ENCODE measurements at places on chromosomes 11 and 22.

- DNase-seq, result peak; percentile 85
Observed at GRCh38 chr11:46826310-46827044, 19.6 kb downstream of the CKAP5 start.

- no peak for DNase-seq
Observed at GRCh38 chr11:129881570-129882170, 13.7 kb downstream of the NFRKB start.

DNA sequence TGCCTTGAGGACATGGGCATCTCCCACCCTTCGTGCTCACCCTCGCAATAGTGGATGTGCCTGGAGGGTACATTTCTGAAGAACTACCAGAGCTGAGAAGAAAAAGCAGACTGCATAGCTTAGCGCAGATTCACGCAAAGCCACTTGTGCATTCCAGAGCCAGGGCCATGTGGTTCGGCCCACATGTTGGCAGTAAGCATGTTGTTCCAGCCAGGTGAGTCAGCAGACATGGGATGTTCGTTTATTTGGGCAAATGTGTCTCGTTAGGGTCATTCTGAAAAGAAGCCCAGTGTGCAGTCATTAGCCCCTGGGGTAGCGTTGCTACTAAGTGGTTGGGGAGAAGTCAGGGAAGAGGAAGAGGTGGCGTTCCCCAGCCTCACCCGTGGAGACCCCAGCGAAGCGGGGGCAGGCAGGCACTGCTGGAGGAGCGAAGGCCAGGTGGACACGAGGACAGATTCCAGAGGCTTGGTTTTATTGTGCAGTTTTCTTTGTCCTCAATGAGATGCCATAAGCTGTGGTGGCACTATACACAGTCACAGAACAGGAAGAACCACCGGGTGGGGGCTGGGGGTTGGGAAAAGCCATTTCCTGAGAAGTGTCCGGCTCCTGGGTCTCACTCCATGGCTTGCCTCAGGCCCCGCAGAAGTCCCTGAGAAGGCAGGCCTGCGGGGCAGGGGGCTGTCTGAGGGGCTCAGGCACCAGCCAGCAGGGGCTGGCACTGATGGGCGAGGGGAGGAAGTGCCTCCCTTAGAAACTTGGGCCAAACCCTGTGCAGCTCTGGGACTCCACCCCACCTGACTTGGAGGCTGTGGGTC, 5.0 kb downstream of the THY1 start:
- DNase-seq, result no peak

DNA sequence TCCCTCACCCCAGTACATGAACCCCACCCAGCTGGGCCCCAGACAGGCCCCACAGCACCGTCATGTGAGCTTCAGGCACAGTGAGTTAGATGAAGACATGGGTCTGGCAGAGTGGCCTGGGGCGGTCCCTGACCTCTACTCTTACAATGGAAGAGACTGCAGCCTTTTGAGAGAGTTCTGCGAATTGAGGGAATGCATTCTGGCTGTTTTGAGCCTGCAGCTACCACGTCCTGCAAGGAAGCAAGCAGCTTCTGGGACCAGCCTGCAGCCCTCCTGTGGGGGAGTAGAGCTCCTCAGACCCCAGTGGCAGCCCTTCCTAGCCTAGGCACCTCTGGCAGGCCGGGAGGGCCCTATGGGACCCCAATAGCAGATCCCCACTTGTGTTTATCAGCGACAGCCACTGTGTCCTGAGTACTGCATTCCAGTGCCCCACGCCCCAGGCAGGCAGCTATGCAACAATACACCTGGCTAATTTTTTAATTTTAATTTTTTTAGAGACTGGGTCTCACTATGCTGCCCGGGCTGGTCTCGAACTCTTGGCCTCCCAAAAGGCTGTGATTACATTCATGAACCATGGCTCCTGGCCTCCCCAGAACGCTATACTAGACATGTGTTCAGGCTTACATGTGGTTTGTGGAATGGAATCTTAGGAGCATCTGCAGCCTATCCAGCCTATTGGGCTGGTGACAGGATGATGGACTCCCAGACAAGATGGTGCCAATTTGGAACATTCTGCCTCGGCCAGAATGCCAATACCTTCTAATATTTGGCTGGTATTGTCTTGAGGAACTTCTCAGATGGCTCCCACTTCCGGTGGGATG, 717 bp upstream of the SLC7A4 start:
- no peak for DNase-seq

DNA sequence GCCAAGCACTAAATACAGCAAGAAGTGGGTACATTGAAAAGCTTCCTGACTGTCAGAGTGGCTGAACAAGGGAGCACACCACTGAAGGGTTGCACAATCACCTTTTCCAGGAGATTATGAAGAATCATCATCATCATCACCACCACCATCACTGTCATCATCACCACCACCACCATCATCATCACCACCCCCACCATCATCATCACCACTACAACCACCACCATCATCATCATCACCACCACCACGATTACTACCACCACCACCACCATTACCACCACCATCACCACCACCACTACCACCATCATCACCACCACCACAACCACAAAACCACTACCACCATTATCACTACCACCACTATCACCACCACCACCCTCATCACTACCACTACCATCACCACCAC, 147.9 kb upstream of the TBCEL start:
- DNase-seq, result no peak

- no peak for DNase-seq
Observed at GRCh38 chr11:111194860-111195568, 50.5 kb upstream of the POU2AF2 start.

- DNase-seq, result no peak
Observed at GRCh38 chr11:133957900-133958299, 1.1 kb upstream of the IGSF9B start.

DNA sequence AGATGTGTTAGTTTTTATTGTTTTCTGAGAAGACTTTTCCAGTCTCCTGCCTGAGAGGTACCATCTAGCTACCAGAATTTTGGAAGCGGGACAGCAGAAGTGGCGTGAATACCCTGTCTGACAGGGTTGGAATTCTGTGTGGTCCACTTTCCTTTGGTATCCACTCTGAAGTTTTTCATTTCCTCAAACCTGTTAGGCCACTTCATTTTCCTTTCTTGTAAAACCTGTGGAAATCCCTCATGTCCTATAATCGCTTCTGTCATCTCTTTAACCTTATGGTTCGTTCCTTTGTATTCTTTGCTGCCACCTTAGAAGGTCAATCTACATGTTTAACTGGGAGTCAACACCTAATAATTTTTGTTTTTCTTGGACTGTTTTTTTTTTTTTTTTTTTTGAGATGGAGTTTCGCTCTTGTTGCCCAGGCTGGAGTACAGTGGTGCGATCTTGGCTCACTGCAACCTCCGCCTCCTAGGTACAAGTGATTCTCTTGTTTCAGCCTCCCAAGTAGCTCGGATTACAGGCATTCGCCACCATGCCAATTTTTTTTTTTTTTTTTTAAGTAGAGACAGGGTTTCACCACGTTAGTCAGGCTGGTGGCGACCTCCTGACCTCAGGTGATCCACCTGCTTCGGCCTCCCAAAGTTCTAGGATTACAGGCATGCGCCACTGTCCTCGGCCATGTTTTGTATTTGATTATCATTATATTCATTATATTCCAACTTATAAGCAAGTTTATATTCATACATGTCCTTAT, 7.1 kb downstream of the SFI1 start:
- no peak for DNase-seq

DNA sequence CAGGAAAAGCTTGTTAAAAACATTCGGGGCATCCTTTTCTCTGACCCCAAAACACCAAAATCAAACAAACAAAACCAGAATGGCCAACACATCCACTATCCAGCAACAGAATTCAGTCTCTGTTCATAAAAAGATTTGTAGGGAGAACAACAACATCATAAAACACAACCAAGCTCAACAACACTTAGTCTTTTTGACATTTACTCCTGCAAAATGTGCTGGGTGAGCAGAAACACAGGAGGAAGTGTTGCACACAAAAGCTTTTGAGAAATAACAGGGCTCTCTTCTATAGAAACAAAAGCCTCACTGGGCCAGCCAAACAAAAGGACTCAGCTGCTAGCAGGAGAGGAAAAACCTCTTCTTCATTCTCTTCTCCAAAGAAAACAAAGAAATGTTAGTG, 736.0 kb upstream of the CCDC90B start:
- peak; percentile 91 for DNase-seq

DNA sequence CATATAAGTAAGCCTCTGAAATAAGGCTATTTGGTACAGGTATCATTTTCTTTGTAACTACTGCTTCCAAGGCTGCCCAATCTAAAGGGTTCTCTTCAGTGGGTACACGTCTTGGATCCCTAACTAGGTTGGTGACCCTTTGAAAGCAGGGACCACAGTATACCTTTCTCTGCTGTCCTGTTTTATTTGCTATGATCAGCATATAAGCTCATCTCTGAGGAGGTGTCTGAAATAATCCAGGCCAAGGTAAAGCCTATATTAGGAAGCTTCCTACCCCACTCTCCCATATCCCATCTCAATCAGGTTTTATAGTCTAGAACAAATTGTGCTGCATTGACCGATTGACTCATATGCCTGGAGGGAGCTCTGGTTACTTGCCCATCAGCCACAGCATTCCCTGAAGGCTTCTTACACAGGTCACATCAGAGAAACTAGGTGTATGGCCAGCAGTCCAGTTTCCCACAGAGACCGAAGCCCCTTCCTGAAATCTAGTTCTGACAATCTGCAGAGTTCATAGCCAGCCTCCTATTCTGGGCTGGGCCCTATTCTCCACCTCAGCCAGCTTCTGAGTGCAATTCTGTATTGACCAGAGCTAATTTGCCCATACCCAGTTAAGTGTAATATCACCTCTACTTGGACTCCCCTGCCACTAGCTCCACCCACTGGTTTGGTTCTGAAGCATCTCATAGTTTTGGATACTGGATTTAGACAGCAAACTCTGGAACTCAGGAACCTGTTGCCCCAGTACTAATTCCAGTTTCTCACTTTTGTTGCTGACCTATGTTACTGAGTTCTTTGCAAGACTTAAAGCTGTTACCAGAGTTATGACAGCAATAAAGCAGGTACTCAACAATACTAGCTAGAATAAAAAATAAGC, 62.1 kb upstream of the ARHGAP20 start:
- DNase-seq, result no peak

GRCh38 chr22:38012604-38013072, 28.3 kb upstream of the SOX10 start:
- no peak for DNase-seq

DNA sequence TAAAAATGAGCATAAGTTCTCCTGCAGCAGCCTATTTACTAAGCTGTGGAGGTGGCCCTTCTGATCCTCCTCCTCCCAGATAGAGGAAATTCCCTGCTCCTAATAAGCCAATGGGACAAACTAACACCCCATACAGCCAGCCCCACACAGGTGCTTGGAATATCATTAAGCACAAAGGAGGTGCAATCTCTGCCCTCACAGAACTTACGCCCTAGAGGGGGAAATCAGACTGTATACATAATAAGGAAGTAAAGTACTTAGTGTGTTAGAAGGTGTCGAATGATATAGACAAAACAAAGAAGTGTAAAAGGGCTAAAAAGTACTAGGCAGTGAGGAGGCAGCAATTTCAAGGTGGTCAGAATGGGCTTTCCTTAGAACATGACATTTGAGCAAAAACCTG, 5.8 kb downstream of the MS4A12 start:
- DNase-seq, result no peak

- DNase-seq, result no peak
Observed at GRCh38 chr22:39327995-39328754, 8.8 kb upstream of the RPL3 start.

- DNase-seq, result no peak
Observed at GRCh38 chr11:14657841-14658240, 14.2 kb downstream of the PDE3B start.

DNA sequence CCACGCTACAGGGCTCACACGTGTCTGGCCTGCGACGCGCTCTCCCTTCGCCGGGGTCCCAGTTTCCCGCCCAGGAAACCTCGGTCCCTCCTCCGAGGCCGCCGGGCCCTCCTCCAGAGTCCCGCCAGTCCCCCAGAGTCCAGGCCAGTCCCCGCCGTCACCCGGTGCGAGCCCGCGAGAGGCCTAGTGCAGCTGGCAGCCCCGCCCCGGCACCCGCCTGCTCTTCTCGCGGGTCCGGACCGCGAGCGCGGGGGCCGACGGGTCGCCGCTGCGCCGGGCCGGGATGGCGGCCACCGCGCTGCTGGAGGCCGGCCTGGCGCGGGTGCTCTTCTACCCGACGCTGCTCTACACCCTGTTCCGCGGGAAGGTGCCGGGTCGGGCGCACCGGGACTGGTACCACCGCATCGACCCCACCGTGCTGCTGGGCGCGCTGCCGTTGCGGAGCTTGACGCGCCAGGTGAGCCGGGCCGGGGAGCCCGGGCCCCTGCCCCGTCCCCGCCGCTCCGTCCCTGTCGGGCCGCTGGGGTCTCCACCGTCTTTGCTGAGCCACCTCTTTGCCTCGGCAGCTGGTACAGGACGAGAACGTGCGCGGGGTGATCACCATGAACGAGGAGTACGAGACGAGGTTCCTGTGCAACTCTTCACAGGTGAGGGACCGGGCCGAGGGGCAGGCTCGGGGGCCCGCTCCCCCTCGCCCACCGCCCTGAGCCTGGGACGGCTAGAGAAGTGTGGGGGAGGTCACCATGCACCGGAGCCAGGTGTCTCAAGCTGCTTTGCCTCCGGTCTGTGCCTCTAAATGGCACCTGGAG, at the start of gene PTPMT1:
PTPMT1 (plus strand) TSS at position 260 of the 809 bp plus-strand sequence; CDS start at position 284, 24 bp downstream.
- DNase-seq, result no peak

DNA sequence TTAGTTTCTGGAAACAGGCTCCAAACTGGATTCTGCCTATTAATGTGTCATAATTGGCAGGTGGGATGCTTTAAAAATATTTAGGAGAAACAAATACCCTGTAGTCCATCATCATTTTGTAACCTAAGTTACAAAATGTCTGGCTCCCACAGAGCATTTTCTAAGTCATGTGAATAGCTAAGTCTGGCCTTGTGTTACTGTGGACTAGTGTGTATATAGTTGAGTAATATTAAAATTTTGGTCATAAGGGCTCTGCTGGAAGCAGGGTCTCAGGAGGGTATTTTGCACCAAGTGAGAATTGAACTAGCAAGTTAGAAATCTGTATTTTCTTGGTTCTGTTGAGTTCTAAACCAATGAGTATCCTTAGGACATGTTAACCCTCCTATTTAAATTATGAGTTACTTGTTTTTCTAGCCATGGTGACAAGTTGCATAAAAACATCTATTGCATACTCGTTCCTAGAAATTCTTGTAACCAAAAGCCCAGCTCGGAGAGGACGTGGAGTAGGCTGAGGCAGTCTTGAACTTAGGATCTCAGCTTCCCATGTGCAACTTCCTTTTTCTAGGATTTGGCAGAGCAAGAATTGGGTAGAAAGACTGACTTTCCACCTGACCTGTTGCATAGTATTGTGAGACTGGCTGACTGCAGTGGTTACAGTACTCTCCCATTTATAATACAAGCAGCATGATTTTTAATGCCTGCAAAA, 5.4 kb downstream of the PTPMT1 start:
- no peak for DNase-seq

Measured in globus pallidus (tissue), 1 donor.